H4 (cell line): ENCODE measurements at places on chromosomes 2 and 18.

GRCh38 chr2:209523041-209523740, 99.3 kb downstream of the MAP2 start:
- DNase-seq: no peak

DNA sequence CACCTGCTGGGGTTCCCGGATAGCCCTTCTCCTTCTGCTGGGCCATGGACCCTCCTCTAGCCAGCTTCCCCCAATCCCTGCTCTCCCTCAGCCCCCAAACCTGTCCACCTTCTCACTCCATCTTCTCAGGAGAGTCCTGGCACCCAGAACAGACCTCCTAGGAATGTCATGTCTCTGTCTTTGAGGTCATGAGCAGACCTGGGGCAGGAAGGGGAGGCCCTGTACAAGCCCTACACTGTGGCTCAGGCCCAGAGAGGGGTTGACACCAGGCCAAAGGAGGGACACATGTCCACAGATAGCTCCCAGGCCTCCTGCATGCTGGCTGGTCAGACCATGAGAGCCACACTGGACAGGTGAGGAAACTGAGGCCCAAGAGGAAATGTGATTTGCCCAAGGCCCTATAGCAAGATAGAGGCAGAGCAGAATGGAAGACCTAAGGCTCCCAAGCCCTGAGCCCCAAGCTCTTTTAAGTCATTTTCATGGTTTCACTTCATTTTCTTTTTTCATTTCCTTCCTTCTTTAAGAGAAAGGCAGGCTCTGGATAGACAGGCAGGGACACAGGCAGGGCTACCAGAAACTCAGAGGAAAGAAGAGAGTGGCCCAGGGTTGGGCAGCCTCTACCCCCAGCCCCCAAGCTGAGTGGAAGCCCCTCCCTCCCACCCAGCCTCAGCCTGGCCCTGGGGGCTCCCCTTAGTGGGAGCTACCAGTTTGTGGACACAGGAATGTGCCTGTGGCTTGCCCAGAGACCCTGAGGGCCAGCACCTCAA, 159.7 kb downstream of the SMAD7 start:
- no peak for DNase-seq

- DNase-seq: no peak
Measured at GRCh38 chr2:186927867-186928191, 78.9 kb upstream of the ZSWIM2 start.

DNA sequence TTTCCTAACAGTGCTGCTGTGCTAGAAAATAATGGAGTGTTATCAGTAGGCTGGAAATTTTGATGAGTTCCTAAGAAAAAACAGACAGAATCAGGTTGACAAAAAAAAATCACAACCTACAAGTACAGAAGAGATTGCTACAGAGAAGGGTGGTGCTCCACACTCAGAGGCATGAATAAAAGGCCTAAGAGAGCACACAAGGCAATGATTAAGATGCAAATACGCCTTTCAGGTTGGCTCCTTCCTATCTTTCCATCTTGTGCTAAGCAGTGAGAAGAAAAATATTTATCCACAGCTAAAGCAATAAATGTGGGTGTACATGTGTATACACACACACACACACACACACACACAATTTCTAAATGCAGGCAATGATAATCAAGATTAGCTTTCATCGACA, 130.6 kb upstream of the UBE2E3 start:
- no peak for DNase-seq

DNA sequence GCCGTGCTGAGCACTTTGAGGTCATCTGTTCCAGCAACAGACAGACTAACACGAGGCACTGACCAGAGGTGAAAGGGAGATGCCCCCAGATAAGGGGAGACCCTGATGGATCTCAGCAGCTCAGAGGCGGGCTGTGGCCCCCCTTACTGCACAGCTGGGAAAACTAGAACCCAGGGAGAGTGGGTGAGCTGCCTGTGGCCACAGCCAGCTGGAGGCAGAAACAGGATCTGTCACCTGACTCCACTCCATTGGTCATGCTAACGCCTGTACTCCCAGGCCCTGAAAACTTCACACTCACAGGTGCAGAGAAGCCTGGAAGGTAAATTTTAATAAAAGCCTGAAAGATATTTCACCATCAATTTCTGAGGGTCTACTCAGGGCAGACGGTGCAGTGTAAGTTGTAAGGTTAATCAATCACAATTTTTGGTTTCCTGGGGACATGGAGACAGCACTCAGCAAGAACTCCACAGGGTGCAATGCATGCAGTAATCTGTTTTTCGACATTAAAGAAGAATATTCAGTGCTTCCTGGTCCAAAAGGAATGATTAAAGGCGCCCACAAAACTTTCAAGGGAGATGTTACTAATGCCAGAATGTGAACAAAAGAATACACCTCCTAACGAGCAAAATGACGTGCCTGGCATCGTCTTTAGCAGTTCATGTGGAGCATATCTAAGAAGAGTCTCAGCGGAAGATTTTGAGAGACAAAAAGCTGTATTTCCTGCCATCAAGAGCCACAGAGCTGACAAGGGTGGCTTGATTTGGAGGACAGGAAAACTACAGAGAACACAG, 173.4 kb downstream of the EIPR1 start:
- DNase-seq: no peak

DNA sequence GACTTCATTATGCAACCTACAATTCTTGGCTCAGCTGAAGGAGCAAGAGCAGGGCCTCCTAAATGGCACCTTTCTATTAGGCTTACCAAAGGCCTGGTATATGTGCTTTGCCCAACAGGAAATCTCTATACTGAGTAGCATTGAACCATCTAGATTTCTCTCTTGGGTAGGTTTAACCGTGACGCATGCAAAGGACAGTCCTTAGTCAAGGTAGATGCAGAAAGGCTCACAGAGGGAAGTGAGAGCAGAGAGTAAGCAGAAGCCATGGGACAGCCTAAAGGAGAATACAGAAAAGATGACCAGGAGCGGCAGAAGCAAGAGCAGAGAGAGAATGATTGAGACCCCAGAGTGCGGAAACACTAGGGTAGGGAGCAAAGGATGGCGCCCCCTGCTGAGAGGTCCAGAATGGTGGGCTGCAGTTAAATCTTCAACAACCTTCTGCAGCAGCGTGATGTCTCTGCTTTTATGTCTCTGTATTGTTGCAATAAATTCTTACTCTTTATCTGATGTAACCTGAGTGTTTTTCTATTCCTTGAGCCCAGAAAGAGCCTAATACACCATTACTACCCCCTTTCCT, 4.7 kb upstream of the OSBPL1A start:
- no peak for DNase-seq

GRCh38 chr2:26685989-26686839, 6.3 kb upstream of the KCNK3 start:
- no peak for DNase-seq

GRCh38 chr2:46984642-46985476, 69.3 kb upstream of the MCFD2 start:
- DNase-seq: peak; percentile 94

DNA sequence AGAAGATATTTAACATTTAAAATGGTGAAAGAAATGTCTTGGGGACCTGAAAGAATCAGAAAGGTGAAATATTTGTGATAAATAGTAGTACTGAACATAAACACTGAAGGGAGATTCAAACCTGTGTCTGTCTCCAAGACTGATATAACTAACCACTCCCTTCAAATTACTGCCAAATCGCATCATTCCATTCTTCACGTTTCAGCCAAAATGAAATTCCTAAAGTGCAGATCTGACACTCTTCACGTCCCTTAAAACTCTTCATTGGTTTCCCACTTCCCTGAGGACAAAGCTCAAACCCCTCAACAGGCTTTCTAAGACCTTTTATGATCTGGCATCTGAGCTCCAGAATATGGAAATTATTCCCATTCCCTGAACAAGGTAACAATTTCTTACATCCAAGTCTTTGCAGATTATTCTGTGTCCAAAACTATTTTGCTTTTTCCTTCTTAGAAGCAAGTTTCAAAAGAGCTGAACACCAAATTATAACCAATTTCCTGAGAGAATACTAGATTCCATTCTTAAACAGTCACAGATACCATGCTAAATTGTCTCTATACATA, 18.9 kb downstream of the SLC8A1 start:
- no peak for DNase-seq

DNA sequence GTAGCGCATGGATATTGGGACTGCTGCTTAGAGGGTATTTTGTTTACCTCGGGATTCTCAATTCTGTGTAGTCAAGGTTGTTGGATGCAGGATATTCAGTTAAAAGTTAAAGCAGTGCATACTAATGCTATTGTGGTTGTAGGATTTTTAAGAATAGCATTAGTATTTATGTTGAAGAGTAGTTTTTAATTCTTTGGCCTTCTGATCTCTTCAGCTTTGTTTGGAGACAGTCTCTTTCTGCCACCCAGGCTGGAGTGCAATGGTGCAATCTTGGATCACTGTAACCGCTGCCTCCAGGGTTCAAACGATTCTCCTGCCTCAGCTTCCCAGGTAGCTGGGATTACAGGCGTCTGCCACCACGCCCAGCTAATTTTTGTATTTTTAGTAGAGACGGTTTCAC, 1.5 kb downstream of the RHBDD1 start:
- no peak for DNase-seq

DNA sequence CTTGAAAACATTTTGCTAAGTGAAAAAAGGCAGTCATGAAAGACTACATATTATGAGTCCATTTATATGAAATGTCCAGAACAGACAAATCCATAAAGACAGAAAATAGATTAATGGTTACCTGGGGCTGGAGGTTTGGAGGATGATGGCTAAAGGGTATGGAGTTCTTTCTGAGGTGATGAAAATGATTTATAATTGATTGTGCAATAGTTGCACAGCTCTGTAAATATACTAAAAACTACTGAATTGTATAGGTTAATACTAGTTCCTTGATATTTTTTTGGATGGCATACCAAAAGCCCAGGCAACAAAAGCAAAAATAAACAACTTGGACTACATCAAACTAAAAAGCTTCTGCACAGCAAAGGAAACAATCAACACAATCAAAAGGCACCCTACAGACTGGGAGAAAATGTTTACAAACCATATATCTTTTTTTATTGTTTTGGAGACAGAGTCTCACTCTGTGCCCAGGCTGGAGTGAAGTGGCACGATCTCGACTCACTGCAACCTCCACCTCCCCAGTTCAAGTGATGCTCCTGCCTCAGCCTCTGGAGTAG, 21.5 kb downstream of the SOS1 start:
- DNase-seq: no peak

GRCh38 chr2:20052229-20052851, 912 bp upstream of the LAPTM4A start:
- DNase-seq: no peak

- no peak for DNase-seq
Measured at GRCh38 chr18:76886112-76886511, 63.8 kb downstream of the ZNF236 start.

DNA sequence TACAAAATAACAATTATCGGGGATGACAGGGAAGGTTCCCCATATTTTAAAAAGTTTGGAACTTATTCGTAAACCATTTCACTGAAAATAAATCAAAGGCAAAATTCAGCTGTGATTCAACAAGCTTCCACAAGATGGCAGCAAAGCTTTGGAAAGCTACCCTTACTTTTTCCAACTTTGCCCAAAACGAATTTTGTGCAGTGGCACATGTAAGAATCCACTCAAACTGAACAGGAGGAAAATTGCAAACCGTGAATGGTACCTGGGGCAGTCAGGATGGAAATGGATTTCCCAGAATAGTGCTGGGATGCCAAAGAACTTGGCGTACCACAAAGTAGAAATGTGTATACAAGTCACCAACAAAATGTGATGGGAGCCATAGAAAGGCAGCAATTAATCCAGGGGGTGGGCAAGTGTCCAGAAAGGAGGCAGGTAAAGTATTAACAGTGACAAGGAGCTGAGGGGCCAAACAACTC, 10.7 kb downstream of the RPL31 start:
- DNase-seq: no peak

DNA sequence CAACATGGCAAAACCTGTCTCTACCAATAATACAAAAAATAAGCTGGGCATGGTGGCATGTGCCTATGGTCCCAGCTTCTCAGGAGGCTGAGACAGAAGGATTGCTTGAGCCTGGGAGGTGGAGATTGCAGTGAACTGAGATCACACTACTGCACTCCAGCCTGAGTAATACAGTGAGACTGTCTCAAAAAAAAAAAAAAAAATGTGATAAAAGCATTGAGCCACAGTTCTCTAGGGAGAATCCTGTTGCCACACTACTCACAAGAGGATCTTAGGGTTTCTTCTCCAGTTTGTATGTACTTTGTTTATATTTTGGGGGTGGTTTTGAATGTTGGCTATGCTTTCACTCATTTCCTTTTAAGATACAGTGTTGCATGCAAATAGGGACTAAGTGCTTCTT, 62.0 kb downstream of the TMEM185B start:
- no peak for DNase-seq
